Ureter (tissue), 1 donor: ENCODE measurements at places on chromosomes 6 and 20. TPM values are rescaled to one million over a fixed set of nuclear protein-coding genes. Genes with fewer than 3 reads are reported as not detected.

DNA sequence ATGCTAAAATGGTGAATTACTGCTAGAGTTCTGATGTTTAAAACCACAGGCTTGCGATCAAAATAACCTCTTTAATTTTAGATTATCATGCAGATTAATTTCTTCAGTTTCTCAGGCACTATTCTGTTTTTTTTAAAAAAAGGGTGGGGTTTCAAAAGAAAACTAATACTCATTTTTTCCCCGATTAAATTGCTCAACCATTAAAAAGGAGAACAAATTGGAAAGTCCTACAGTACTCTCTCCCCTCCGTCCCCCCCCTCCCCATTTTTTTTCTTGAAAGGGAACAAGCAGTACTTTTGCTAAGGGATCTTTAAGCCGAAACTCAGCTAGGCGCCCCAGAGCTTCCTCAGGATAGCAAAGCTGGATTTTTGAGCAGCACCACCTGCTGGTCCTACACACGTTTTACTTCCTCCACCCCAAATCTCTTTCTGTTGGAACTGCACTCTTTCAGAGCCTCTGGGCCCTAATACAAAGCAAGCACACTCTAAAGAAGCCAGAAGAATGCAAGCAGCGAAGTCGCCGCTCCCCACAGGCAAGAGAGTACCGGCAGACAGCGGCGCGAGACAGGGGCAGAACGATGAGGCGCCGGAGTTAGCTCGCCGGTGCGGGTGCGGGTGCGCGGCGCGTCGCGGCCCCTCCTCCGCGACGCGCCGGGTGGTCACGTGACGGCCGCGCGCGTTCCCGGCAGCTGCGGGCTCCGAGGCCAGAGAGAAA lies at the start of gene RNF146:
TSS of gene RNF146 (plus strand) at position 687 of the 714 bp plus-strand sequence. CDS start 13,475 bp downstream, outside the sequence.
- DNase-seq, result peak; percentile 80

DNA sequence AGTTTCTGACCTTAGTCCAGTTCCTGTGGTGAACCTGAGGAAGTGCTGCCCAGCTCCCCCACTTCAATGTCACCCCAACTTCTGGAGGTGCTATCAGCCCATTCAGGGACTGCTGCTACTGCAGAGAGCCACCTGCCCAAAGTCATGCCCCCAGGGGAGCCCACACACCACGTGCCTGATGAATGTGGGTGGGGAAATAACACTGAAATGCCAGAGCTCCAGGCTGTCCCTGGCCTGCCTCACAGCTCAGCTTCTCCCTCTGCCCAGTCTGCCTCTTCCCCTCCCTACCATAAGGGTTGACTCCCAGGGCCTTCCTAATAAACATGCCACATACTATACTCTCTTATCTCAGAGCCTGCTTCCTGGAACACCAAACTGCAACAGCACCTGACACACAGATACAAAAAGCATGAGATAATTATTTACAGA lies 276.4 kb upstream of the MOCS1 start:
- no peak for DNase-seq

The SLC24A3 gene
- 17.1 TPM for total RNA-seq

DNA sequence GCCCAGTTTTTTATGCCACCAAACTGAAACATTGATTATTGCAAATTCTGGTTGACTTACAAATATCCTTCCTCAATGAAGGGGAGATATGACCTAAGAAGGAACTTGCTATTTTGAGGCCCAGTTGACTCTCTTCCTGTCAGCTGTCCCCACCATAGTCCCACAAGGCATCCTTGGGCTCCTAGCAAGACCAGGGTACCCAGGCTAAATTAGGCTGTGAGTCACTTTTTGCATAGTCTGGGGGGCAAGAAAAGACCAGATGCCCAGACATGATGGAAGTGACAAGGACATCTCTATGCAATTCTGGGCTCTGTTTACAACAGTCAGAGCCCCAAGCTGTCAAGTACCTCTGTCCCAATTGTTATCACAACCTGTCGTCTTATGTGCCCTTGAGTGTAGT lies 31.8 kb upstream of the MAFB start:
- DNase-seq, result no peak

DNA sequence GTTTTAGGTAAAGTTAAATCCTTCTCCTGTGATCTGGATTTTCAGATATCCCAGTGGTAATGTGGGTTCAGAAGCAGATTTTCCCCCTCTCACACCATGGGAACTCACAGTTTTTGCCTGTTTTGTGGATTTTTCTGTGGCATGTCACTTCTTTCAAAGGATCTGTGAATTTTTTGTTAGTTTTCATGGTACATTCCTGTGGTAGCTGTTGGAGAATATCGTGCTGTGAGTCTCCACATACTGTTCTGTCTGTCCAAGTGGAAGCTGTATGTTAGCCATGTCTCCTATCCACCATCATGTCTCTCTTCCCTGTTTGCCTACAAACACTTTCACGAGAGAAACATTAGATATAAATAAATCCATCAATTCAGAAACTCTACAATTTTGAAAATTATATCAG lies 378.7 kb upstream of the ADGRB3 start:
- DNase-seq, result no peak

GRCh38 chr6:108621117-108621516 lies 60.4 kb downstream of the FOXO3 start:
- no peak for DNase-seq

DNA sequence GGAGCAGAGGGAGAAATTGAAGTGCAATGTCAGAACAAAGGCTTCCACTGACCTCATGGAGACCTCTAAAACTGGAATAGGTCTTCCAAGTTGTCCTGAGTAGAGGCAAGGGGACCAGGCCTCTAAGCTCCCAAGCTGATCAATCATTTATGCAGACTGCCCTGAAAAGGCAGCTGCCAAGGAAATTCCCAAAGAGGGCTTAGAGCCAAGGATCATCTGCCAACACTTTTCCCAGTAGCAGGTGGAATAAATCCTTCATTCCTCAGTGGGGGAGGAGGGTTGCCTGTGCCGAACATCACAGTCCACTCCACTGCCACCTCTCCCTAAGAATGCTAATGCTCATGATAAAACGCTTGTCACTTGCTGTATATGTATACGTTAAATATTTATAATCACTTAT lies 29.3 kb upstream of the RALY start:
- DNase-seq, result no peak

- no peak for DNase-seq
These were observed 59.3 kb upstream of the STMND1 start for GRCh38 chr6:17042422-17043147.

GRCh38 chr6:41581381-41581991 lies 35.3 kb downstream of the FOXP4 start:
- DNase-seq, result no peak

DNA sequence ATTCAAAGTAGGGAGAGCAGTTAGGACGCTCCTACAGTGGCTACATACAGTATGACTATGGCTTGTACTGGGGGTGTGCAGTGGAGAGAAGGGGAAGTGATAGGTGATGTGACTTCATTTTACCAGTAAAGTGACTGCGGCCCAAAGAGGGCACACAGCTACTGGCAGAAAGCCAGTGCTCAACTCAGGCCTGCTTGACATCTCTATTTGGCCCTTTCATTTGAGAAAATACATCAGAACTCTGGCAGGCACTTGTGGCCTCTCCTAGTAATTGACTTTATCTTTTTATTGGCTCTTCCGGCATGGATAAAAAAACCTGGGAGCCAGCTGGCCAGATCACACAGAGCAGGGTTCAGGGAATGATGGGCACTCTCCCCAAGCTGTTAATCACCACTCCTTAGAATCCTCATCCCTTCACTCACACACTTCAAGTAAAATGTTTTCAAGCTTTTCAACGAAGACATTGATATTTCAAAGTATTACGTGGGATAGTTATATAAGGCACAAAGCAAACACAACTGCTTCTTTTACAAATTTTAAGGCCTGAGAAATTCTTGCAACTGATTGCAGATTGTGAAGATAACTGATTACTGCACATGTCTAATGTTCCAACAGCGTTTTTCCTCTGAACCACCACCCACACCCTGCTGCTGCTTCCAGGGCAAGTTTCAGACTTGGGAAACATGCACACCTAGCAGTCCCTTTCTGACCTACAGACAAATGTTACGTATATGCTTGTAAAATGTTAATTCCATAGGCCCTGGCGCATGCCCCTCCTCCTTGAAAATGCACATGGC lies 73.5 kb downstream of the TNFRSF21 start:
- DNase-seq, result no peak

DNA sequence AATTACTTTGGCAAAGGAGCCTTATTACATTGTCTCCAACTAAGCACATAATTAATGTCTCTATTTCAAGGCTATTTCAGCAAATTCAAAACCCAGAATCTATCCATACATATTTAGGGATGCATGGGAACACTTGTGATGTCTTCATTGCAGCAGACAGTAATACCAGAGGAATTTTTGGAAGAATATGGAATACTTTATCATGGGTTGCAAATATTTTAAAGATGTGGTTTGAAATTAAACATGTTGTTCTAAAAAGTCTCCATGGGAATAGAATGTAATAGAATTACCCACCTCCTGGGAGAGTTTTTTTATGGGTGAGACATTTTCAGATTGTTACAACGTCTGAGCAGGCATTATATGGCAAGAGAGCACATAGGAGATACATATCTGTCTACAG lies 170.8 kb downstream of the KCNQ5 start:
- DNase-seq, result no peak

GRCh38 chr6:22699151-22699550 lies 129.8 kb downstream of the HDGFL1 start:
- no peak for DNase-seq

DNA sequence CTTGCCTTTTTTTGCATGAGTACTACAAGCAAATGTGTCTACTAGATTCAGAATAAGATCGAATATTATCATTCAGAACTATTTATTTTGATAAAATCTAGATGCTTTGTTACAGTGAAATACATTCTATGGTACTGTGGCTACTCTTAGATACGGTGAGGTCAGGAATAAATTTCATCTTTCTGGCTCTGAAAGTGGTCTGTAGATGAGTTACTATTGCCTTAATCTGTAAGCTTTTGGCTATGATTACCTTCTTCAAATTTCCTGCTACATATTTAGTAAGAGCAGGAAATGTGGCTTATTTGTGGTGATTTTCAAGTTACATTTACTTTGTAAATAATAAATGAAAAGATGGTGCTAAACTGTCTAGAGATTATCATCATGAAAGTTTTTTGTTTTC lies 50.0 kb downstream of the SCAF8 start:
- no peak for DNase-seq

- no peak for DNase-seq
These were observed 1579.3 kb downstream of the HACE1 start for GRCh38 chr6:103280417-103280816.

DNA sequence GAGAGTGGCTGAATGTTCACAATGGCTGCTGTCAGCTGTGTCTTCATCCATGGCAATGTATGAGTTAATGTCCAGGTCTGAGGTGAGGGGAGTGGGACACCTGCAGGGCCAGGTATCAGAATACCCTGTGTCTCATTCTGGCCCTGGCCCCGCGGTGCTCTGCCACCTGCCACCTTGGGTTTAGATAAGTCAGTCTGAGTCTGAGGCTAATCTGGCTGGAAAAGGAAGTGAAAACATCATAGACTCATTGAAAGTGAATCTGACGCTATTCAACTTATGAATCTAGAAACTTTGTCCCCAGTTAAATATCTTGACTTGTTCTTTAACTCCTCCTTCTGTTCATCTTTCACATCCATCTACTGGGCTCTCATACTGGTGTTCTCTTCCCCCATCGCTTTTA lies 267.1 kb upstream of the JAG1 start:
- DNase-seq, result no peak

DNA sequence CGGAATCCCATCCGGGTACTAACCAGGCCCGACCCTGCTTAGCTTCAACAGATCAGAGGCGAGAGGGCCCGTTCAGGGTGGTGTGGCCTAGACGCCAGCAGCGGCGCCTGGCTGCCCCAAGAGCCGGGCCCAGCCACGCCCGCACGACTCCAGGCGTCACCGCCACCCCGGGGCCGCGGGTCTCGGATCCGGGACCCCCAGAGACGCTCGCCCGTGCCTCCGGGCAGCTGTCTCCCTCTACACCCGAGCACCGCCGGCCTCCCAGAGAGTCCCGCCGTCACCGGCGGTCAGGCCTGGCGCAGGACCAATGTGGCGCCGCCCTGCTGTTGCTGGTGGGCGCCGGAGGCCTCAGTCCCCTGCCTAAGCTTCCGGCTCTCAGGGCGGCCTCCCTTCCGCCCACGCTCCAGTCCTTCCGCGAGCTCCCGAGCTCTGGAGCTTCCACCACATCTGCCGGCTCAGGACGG lies 441.2 kb upstream of the DEFB115 start:
- no peak for DNase-seq

The PSORS1C2 gene
- not detected for total RNA-seq

The GRM1 gene
- not detected for total RNA-seq

- DNase-seq, result no peak
These were observed 78.7 kb downstream of the IRF4 start for GRCh38 chr6:470051-470900.

DNA sequence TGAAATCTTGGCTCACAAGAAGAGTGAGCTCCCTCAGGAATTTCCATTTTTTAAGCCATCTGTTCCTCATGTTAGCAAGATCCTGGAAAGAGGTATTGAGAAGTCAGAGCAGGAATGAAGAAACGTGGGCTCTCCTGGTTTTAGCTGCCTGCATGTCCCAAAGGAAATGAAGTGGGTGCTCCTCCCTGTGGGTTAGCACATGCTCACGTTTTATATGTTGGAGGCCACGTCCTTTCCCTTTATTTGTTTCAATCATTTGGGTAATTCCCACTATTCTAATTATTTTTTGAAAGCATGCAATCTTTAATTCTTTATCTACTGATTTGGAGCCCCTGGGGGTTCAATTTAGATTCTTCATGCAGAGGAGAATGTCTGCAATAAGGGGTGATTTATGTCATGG lies 4.3 kb upstream of the MAP3K4 start:
- DNase-seq, result no peak

The MLN gene
- not detected for total RNA-seq

GRCh38 chr6:170290296-170291128 lies at the start of gene DLL1:
TSS of gene DLL1 (minus strand) at chr6:170291078. CDS start at chr6:170290139, 939 bp downstream.
- peak; percentile 53 for DNase-seq

The THBS2 gene
- total RNA-seq, result 65.8 TPM

- no peak for DNase-seq
These were observed 92.0 kb upstream of the PRDM1 start for GRCh38 chr6:105994118-105994590.

The TAAR2 gene
- total RNA-seq, result not detected

DNA sequence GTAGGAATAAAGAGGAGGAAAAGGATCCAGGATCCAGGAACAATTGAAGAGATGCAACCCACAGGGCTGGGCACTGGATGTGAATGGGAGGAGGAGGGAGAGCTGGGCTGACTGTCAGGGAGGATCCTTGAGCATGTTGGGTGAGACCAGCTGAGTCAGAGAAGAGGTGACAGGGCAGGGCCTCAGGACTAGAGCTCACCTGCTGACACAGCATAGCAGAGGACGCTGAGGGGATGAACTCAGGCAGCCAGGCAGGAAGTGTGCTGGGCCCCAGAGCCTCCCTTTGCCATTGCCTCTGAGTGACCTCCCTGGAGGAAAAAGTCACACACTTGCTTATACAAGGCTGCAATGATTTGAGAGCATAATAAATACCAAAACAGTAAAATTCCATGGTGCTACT lies 72.3 kb downstream of the ZNF133 start:
- DNase-seq, result no peak

The PPDPF gene
- total RNA-seq, result 507 TPM

DNA sequence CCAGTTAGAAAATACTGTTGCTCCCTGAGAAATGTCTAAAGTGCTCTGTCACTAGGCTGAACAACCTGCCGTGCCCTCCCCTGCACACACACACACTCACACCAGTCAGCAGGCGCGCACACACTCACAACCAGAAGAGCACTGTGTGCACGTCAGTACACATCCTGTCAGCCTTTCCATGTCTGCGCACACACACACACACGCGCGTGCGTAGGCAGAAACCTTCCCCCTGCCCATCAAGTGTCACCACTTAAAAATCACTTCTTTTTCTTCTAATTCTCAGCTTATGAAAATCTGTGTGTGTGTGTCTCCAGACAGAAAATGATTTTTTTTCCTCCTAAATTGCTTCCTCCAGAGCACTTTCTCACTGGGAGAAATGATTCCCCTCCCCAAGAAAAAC lies 100.3 kb downstream of the EDN3 start:
- DNase-seq, result no peak

The SNX21 gene
- 31.4 TPM for total RNA-seq

The ISM1 gene
- 8.4 TPM for total RNA-seq
